Activated CD4-positive, alpha-beta T cell treated with anti-CD3 and anti-CD28 coated beads for 36 hours (primary cell): ENCODE measurements at places on chromosomes 2 and 18. TPM values are rescaled to one million over a fixed set of nuclear protein-coding genes. Genes with fewer than 3 reads are reported as not detected.

DNA sequence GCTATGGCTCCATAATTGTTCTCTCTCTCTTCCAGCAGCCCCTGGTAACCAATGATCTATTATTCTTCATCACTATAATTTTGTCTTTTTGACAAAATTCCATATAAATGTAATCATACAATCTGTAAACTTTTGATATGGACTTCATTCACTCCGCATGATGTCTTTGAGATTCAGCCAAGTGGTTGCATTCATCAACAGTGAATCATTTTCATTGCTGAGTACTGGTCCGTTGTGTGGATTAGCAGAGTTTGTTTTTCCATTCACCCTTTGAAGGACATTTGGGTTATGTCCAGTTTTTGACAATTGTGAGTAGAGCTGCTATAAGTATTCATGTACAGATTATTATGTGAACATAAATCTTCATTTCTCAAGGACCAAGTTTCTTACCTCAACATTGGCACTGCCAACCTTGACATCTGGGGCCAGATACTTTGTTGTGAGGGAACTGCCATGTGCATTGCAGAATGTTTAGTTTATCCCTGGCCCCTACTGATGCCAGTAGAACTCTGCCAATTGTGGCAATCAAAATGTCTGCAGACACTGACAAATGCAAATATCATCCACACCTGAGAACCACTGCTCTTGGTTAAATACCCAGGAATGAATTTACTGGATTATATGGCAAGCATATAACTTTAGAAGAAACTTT lies 48.4 kb upstream of the BCL2L11 start:
- H3K4me1 ChIP-seq = no peaks in the 10 kb centered on the region
- H3K4me3 ChIP-seq = no peak overlapping the region
- H3K36me3 ChIP-seq = no peaks in the 10 kb centered on the region
- no peak for DNase-seq
- H3K27ac ChIP-seq = no peak overlapping the region

Gene GCG
- total RNA-seq = not detected

Gene CXCR4
- total RNA-seq = 75.4 TPM

- DNase-seq = no peak
- no peaks in the 10 kb centered on the region for H3K36me3 ChIP-seq
- H3K27ac ChIP-seq = no peak overlapping the region
- no peaks in the 10 kb centered on the region for H3K4me1 ChIP-seq
Measured at GRCh38 chr2:23269747-23270146, 115.2 kb upstream of the KLHL29 start.

Gene USP34
- total RNA-seq = 67.6 TPM

GRCh38 chr2:127220102-127220767 lies at the start of gene CYP27C1:
CYP27C1 (minus strand) TSS chr2:127220299; CDS start chr2:127220270, 29 bp downstream.
- peaks cover 13% of the 10 kb centered on the region for H3K4me1 ChIP-seq
- H3K4me3 ChIP-seq = peak within 1 kb of the TSS; percentile 67
- peak within 1 kb of the TSS; percentile 42 for H3K27ac ChIP-seq
- DNase-seq = peak; percentile 28

DNA sequence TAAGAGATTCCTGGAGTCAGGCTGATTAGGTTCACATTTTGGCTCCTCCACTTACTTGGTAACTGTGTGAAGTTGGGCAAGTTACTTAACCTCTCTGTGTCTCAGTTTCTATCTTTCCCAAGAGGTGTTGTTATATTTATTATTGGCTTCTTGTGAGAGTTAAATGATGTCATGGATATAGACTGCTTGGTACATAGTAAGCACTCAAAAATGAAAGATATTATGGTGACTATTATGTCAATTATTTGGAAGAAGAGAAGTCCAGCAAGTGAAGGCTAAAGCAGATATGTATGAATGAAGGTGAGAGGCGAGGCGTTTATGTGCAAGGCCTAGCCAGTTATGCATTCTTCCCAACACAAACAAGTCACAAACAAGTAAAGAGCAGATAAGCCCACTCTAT lies 417.4 kb downstream of the TSN start:
- H3K27ac ChIP-seq = no peak overlapping the region
- H3K4me1 ChIP-seq = no peaks in the 10 kb centered on the region
- no peaks in the 10 kb centered on the region for H3K27me3 ChIP-seq
- H3K36me3 ChIP-seq = no peaks in the 10 kb centered on the region
- no peak overlapping the region for H3K4me3 ChIP-seq
- no peak for DNase-seq

Gene KCNS3
- total RNA-seq = 0.11 TPM

Gene CRYGD
- total RNA-seq = not detected

DNA sequence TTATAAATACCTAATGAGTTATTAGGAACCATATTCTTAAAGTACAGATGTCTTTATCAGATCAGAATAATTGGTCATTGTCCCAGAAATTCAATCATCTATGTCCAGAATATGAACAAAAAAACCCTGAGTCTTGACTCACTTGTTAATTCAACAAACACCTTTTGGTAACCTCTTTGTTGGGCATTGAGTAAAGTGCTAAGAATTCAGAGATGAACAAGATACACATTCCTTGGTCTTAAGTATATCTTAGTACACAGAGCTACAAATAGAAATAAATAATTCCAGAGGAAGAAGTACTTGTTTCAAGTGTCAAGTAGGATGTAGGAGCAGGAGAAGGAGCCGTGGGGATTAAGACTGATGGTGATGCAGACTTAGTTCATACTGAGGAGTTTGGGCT lies 798.1 kb downstream of the CPS1 start:
- H3K36me3 ChIP-seq = no peaks in the 10 kb centered on the region
- no peak overlapping the region for H3K27ac ChIP-seq
- DNase-seq = no peak

- H3K36me3 ChIP-seq = no peaks in the 10 kb centered on the region
Measured at GRCh38 chr2:52356556-52356955, 1324.6 kb upstream of the NRXN1 start.

DNA sequence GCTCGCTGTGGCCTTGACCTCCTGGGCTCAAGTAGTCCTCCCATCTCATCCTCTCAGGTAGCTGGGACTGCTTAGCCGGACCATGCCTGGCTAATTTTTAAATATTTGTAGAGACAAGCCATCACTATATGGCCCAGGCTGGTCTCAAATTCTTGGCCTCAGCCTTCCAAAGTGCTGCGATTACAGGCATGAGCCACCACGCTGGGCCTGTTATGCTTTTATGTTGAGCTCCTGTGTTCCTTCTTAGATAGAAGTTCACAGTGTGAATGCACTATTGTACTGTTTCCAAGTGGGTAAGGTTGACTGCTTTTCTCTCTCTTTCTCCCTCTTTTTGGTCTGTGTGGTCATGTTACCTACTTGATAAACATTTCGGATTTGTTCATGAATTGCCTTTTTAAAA lies 61.9 kb downstream of the SMCHD1 start:
- peaks cover 65% of the 10 kb centered on the region for H3K36me3 ChIP-seq
- no peak overlapping the region for H3K27ac ChIP-seq
- H3K4me3 ChIP-seq = no peak overlapping the region
- no peak for DNase-seq

GRCh38 chr2:99552529-99552928 lies 62.7 kb upstream of the REV1 start:
- H3K27ac ChIP-seq = no peak overlapping the region
- H3K4me3 ChIP-seq = no peak overlapping the region

Gene TMEM247
- total RNA-seq = not detected

Gene ACOXL
- total RNA-seq = 0.23 TPM
